ENCODE measurements at places on chromosomes 6 and 20.

DNA sequence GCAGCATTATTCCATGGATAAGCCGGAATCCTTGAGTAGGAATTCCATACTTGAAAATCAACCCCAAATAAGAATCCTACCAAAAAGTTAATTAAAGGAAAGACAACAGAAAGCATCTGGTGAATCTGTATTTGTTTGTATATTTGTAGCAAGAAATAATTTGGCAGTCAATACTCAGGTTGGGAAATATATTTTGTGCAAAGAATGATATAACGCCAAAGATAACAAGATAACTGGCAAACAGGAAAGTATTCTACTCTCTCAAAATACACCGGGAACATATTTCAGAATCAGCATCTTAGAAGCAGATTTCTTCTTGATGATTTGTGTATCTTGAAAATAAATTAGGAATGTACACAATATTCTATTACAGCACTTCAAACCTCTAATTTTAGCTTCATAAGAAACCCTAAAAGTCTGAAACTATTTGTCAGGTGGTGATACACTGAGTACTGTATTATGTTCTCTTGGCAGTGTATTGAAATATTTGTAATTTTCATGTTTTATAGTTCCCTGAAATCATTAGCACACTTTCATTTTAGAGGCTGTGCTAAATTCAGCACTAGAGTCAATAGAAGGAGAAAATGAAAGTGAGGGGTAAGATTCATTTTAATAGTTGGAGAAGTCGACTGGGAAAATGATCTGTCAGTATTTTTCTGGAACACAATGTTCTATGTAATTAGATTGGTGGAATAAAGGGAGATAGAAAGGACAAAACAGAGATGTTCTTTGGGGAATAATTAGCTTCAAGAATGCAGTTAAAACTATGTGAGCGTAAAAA is 879.7 kb upstream of the GJE1 start:
- no peak for DNase-seq

DNA sequence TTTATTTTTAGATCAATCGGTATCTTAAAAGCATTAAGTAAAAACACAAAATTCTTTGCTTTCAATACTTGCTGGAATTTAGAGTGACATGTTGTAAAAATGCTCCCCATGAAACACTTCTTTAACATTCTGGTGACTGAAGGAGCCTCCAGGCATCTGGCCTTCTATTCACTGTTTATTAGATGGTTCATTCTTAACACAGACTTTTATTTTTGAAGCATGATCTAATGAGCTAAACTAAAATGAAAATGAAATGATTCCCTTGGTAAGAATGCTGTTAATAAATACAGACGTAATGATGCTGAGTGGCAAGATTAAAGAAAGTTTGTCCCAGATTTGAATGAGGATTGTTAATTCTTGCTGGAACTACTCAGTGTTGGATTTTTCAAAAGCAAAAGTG is 698.4 kb downstream of the TENT5A start:
- no peak for DNase-seq

DNA sequence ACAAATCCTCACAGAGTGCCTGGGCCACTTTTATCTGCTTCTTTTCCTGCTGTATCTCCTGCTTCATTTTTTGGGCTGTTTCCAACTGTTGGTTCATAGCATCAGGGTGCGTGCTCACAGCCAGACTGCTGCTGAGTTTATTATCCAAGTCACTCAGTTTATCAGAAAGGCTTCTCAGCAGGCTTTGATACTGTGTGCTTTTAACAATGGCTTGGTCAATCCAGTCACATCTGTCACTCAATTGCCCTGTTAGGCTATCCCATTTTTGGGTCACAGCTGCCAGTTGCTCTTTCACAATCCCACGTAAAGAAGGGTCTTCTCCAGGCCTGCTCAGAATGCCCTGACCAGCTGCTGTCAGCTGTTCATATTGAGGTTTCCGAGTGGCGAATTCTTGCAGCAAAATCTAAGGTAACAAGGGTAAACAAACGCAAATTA is 87.2 kb downstream of the DST start:
- DNase-seq = no peak

DNA sequence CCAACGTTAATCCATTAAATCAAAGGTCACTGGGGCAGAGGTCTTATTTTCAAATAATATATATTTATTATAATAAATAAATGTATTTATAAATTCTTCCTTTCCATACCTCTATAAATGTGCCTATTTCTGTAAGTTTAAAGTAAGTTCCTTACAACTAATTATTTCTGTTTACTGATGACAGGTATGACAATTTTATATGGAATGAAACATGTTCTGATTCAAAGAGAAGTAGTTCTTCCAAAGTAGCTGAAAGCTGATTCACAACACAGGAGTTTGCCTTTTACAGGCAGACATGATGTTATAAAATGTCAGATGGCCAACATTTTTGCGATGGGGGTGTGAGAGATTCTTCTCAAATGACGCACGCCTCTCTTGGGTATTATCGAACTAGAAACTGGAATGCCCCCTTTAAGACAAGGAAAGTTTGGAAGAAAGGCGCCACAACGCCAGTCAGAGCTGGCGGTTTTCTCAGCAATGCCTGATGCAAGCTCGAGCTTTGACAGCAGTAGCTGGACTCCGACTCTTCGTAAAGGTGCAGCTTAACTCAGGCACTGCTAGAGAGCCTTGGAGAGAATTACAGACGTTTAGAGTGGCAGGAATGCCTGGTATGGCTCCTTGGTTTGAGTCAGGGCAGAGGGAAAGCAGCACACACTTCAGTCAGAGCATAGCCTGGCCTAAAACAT is 92.1 kb downstream of the FOXC1 start:
- no peak for DNase-seq

DNA sequence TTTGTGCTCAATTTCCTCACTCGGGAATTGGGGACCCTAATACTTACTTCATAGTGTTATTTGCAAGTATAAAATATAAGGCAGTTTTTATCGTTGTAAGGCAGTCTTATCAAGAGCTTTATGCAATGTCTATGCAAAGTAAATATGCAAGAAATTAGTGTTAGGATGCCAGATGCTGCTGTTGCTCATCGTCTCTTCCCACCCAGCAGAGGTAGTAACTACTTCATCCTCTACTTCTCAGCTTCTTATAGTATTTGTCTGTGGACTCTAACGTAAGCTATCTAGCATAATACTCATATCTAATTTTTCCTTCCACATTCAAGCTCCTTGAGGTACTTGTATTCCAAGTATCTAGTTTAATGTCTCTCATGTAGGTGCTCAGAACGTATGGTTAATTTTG is 11.6 kb downstream of the PLCG1 start:
- no peak for DNase-seq

- no peak for DNase-seq
Measured at GRCh38 chr6:158081657-158081935, 86.5 kb downstream of the SERAC1 start.

DNA sequence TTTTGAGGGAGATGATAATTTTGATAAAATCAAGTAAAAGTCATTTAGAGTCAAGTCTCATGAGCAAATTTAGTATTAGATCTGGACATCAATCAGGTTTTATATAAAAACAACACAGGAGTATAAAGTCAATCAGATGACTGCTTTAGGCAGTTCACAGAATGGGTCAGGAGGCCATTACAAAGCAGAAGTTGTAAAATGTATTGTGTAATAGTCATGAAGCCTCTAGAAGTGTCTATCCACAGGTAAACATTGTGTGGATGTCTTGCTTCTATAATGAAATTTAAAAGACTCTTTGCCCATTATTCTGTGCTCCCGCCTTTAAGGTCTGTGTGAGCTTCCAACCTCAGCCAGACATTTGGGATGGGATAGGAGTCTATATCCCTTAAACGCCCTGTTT is 28.8 kb downstream of the MAP7 start:
- DNase-seq = no peak

DNA sequence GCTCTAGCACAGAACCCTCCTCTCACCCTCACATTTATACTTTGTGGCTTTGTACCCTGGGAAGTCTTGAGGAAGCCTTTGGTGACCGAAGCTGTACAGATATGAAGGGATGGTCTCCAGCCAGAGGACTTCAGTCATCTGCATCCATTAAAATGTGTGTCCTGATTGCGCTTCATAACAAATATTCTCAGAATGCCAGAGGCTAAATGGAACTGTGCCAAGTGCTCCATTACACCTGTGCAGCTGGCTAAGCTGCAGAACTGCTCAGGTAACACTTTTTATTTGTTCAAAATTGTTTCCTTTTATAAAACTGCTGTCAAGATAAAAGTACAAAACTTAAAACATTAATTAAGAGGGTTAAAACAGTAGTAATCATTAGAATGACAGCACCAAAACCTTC is 22.3 kb downstream of the TPBG start:
- no peak for DNase-seq

DNA sequence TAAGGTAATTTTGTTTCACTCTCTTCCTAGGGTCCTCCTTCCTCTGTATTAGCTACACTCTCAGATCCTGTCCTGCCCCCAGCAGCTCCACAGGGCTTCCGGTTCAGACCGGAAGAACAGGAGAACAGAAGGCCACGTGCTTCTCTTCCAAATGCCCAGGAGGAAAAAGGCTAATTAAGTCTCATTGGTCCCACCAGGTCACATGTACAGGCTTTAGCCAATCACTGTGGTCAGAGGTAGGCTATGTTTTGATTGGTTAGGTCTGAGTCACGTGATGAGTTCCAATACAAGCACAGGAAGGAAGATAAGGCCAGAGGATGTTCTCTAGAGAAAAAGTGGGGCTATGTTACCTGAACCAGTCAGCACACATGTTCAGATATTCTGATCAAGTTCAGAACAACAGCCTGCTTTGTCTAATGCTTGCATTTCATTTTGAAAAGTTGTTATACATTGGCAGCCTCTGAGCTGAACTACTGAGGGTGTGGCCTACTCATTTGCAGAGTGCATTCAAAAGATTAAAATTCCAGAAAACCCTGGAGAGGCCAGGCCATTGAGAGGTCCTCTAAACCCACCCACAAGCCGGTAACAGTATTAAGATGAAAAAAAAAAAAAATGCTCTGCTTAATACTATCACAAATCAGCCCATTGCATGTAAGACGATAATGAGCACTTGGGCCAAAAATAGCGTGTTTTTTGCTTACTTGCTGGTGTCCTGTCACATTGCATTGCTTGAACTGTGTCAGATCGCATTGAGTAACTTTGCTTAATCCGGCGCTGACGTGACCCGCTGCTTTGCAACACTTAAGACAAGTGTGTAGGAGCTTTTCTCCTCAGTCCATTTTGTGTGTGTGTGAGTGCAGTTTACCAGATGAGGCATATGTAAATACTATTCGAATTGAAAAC is 170.3 kb downstream of the TSHZ2 start:
- DNase-seq = no peak

DNA sequence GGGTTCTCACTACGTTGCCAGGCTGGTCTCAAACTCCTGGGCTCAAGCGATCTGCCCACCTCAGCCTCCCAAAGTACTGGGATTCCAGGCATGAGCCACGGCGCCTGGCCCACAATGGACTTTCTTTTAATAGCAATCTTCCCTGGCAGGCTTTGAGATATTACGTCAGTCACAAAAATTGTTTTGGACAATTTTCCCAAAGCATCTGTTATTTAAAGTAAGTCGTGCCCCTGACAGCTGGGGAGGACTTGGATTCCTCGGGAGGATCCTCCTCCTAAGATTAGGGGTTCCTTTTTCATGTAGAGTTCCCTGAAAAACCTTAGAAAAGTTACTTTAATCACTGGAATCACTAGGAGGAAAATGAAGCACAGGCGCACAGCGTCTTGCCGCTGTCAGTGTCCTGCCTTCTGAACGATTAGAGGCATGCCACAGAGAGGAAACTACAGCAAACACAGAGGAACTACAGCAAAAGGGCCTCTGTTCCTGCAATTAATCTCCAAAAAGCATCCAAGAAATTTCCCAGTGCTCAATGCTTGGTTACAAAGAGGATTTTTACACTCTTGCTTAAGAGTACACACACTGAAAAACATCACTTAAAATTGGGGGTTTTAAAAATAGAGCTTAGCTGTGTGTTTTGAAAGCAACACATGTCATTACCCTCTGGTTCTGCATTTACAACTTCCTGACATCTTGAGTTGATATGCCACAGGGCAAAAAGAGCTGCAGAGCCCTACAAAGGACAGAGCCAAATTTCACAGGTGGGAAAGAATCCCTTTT is 4.5 kb downstream of the ACSS1 start:
- no peak for DNase-seq

DNA sequence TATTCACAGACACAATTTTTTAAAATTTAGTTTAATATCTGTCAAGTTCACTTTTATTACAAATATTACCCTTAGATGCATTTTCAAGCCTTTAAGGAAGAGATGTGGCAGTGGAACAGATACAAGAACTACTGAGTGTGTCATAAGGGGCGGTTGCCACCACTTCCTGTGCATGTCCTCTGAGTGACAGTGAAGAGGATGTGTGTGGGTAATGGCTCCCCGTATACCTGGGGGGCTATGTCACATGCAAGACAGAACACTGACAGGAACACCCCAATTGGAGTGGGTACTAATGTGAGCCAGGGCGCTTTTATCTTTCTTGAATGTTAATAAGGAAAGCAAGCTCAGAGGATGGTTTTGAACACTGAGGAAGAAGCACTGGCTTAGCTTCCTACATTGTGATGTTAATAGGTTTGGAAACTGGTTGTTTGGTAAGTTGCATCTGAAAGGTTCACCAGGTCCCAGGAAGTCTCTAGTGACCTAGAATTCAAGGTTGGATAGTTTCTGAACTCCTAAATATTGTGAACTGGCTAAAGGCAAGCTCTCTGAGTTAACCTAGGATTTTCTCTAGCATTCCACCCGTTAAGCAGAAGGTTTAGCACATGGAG is 83.4 kb upstream of the ASF1A start:
- peak; percentile 5 for DNase-seq

DNA sequence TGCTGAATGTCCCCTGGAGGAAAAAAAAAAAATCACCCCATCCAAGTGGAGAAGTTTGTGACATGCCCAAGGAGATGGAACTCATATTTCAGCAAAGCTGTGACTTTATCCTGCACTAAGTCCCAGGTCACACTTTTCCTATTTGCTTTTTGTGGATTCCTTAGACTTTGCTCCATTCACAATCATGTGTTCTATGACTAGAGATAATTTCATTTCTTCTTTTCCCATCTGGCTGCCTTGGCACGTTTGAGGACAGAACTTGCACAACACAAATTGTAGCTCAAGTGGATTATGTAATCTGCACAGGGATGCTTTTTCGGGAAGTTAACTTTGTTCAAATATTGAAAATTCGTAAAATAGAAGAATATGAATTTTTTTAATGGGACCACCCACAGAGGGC is 100.7 kb upstream of the PTPN1 start:
- DNase-seq = no peak

DNA sequence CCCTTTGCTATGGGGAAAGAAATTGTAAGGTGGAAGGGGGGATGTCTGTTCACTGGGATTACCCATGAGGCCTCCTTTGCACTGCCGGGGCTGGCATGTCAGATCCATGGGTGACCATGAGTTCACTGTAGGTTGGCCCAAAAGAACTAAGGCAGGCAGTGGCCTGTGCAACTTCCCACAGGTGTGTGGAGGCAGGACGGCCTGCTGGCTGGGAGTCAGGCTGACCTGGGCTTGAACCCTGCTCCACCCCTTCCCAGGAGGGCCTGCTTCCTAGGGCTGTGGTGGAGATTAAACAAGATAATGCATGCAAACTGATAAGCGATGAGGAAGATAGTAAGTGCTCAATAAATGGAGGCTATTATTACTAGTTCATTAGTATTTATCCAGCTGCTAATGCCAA is 163.0 kb downstream of the EYA2 start:
- DNase-seq = no peak
